ENCODE measurements at places on chromosomes 16 and 17. TPM values are rescaled to one million over a fixed set of nuclear protein-coding genes. Genes with fewer than 3 reads are reported as not detected.

The CD68 gene
- total RNA-seq = 0.17 TPM

The CDRT4 gene
- total RNA-seq = 0.93 TPM

The LIMD2 gene
- 46.5 TPM for total RNA-seq

The E4F1 gene
- 34.4 TPM for total RNA-seq

The PTX4 gene
- total RNA-seq = not detected

The PGAP3 gene
- 4.0 TPM for total RNA-seq

The MEIOC gene
- total RNA-seq = under 0.01 TPM

The TNFRSF17 gene
- not detected for total RNA-seq
